SHP77 treated with DMSO at 0.1 percent for 48 hours (cell line): ENCODE measurements at places on chromosomes 13 and 19.

- DNase-seq, result no peak
Observed at GRCh38 chr19:41637484-41637883, 10.6 kb upstream of the CEACAM4 start.

DNA sequence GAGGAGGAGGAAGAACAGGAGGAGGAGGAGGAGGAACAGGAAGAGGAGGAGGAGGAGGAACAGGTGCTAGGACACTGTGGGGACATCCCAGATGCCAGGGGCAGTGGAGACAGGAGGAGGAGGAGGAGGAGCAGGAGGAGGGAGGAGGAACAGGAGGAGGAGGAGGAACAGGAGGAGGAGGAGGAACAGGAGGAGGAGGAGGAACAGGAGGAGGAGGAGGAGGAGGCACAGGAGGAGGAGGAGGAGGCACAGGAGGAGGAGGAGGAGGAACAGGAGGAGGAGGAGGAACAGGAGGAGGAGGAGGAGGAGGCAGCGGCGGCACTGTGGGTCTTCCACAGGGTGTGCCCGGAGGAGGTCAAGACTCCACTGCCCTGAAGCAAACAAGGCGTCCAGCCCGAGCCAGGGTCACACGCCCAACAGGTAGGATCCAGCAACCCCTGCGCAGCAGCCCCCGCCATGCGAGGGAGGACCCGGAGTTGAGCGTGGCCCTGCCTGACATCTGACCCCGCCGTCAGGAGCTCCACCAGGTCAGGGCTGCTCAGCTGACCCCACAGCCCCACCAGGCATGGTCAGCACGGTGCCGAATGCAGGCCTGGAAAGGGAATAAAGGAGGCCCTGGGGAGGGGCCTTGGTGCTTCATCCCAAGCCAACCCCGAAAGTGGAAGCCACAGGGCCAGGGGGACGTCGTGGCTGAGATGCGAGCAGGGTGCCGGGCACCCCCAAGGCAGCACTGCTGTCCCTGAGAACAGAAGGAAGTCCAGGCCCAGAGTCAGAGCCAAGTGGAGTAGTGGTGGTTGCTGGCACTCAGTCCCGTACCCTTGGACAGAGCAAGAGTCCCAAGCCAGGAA lies 9.2 kb downstream of the SBNO2 start:
- no peak for DNase-seq

DNA sequence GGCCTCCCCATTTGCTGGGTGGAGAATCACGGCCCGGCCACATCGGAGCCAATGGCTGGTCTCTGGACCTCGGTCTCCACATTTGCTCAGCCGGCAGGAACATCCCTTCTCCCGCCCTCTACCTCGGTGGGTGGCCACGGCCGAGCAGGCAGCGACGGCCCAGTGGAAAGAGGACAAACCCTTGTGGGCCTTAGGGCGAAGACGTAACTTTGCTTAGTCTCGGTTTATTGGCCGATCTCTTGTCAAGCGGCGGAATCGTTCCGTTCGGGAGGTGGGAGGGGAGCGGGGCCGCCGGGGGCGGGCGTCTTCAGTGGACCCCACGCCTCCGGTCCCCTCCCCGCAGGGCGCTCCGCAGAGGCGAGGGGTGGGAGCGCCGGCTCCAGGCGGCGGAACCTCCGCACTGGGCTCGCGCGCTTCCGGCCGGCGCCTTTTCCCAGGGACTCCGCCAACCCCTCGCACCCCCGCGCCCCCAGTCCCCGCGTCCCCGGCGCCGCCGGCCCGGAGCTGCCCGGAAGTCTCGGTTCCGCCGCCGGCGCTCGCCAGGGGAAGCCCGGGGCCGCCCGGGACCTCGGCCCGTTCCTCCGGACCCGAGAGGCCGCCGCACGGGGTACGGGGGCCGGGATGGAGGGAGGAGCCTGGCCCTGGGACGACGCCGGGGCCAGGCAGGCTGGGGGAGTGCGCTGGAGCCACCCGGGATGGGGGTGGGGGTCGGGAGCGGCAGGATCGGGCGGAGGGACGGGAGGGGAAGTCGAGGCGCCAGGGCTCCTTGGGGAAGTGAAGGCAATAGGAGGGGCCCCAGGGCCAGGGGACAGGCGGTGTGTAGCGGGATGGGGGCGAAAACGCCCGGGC lies at the start of gene ZNF580:
Gene ZNF580, plus strand, starts transcription at position 426 of the 849 bp plus-strand sequence. CDS start 1,507 bp downstream, outside the sequence.
- peak; percentile 24 for DNase-seq

- DNase-seq, result no peak
Observed at GRCh38 chr19:45420871-45421270, 2.8 kb downstream of the ERCC1 start.

GRCh38 chr19:49057636-49058234 lies at the start of gene CGB7:
CGB7 (minus strand) TSS chr19:49057749; CDS start chr19:49055375, 2,374 bp downstream.
- DNase-seq, result no peak
